ENCODE measurements at places on chromosomes 11 and 22.

DNA sequence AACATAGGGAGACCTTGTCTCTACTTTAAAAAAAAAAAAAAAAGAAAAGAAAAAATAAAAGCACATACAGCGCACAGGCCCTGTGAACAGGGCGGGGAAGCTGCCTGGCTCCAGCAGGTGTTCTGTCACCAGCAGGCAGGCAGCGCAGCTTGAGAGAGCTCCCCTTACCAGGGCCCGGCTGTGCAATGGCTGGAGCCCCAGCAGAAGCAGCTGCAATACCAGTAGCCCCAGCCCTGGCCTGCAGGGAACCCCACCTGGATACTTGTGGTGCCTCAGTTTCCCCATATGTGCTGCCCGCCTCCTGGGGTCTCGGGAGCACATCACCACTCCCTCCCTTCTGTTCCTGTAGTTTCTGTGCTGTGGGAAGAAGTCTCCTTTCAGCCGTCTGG is 12.3 kb downstream of the TSPAN32 start:
- DNase-seq = no peak

GRCh38 chr11:115360186-115360824 is 143.9 kb downstream of the CADM1 start:
- DNase-seq = no peak

GRCh38 chr11:65505466-65506289 is 6.8 kb downstream of the MALAT1 start:
- DNase-seq = no peak

DNA sequence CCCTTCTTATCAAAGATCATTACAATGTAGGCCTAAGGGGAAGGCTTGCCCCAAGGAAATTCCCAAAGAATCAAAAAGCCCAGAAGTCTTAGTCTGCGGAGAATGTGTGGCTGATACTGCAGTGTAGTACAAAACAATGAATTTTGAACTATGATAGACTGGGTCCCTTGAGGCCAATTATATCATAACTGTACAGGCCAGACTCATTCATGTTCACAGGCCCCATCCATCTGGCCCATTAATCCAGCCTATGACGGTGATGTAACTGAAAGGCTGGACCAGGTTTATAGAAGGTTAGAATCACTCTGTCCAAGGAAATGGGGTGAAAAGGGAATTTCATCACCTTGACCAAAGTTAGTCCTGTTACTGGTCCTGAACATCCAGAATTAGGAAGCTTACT is 35.2 kb downstream of the IGLL1 start:
- no peak for DNase-seq

DNA sequence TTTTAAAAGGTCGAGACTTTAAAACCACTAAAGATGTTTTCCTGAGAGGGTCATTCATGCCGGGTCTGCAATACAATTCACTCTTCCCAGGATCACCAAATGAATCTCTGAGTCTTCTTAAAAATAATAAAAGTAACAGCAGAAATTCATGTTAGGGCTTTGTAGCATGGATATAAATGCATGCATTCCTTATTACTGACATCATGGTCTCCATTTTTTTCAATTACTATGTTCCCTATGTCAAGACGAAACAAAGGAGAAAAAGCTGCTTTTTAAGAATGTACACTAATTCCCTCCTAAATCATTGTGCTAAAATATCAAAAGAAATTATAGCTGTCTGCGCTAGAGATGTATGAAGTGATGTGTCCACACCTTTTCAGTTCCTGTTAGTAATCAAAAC is 789.9 kb upstream of the LRRC4C start:
- no peak for DNase-seq

- DNase-seq = no peak
These were observed 5.9 kb downstream of the NCAM1 start for GRCh38 chr11:112967082-112967481.

DNA sequence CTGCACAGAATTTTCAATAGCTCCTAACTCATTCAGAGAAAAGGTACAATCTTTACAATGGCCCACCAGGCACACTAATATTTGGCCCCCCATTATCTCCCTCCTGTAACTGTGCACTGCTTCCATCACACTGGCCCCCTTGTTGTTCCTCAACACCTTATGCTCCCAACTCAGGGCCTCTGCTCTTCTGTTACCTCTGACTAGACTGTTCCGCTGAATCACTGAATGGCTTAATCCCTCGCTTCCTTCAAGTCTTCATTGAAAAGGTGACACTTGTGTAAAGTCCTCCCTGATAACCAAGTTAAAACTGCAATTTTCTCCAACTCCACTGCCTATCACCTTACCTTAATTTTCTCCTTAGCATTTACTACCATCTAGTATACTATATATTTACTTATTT is 21.8 kb downstream of the PIK3C2A start:
- DNase-seq = no peak

GRCh38 chr11:33554219-33554618 is 146.4 kb downstream of the C11orf91 start:
- no peak for DNase-seq

DNA sequence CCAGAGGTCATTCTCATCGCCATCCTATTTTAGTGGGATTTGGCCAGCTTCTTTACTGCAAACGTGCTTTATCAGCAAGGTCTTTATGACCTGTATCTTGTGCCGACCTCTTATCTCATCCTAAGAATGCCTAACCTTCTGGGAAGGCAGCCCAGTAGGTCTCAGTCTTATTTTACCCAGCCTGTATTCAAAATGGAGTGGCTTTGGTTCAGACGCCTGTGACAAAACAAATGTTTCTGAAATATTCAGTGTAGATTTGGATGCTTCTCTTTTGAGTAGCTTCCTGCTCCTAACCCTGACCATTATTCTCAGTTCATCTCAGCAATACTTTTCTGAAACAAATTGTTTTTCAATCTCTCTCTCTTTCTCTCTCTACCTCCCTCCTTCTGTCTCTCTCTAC is 60.1 kb downstream of the TRIM44 start:
- no peak for DNase-seq

DNA sequence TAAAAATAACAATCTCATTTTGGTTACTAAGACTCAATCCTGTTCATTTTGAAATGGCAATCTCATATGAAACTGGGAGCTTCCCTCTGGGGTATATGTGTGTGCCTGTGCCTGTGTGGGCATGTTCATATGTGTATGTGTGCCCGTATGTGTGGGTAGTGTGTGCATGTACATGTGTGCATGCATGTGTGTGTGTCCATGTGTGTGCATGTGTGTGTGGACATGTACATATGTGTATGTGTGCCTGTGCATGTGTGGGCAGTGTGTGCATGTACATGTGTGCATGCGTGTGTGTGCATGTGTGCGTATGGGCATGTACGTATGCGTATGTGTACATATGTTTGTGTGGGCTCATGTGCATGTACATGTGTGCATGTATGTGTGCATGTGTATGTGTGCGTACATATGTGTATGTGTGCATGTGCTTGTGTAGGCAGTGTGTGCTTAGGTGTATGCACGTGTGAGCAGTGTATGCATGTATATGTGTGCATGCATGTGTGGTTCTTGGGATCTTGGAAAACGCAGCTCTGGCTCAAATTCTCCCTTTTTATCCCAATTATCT is 24.5 kb upstream of the CACNG2 start:
- no peak for DNase-seq

DNA sequence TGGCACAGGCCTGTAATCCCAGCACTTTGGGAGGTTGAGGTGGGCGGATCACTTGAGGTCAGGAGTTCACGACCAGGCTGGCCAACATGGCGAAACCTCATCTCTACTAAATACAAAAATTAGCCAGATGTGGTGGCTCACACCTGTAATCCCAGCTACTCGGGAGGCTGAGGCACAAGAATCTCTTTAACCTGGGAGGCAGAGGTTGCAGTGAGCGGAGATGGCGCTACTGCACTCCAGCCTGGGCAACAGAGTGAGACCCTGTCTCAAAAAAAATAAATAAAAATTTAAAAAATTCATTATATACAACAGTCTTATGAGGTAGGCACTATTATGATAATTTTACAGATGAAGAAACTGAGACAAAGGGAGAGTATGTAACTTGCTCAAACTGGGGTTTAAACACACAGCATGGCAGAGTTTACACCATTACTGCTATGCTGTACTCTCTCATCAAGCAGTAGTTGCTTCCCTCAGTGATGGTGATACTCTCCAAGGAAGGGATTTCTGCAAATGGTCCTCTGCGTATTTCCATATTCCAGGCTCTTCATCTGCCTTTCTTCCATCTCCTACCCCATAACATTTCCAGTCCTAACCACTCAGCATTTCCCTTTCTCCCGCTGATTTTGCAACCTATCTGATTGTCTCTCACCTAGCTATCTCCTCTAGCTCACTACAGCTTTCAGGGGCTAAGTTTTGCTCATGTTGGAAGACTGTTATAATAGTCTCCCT is 95.3 kb downstream of the CCDC83 start:
- no peak for DNase-seq

GRCh38 chr11:68505596-68505995 is 45.0 kb downstream of the PPP6R3 start:
- no peak for DNase-seq
